ENCODE measurements at places on chromosomes 6 and 20. TPM values are rescaled to one million over a fixed set of nuclear protein-coding genes. Genes with fewer than 3 reads are reported as not detected.

DNA sequence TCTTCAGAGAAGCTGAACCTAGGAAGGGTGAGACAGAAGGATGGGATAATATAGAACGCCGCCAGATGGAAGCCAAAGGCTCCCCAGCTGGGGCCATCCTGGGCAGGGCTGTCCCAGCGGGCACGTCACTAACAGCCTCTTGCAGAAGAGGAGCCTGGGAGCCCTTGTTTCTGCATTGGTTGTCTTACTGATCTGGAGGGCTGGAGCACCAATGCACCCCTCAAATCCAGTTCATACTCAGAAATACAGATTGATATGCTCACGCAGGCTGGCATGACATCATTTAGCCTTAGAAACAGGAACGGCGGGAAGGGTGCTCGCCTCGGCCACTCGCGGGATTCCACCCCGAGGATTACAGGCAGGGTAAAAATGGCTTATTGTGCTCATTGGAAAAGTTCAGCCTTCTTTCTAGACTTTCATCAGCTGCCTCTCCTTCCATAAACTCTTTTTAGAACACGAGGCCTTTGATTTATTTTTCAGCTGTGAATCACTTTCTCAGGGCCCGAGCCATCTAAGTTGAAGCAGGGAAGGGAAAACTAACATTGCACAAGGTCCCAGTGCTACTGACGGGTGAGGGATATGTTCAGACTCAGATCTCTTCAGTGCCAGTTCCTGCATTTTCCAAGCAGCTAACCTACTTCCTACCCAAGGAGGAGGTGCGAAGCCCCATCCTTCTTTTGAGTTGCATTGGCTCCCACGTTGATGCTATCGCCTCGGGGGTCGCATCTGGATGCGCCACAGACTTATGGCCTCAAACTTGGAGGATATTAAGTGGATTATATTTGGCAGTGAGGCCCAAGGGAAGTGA lies 82.3 kb downstream of the GMPR start:
- DNase-seq: no peak

DNA sequence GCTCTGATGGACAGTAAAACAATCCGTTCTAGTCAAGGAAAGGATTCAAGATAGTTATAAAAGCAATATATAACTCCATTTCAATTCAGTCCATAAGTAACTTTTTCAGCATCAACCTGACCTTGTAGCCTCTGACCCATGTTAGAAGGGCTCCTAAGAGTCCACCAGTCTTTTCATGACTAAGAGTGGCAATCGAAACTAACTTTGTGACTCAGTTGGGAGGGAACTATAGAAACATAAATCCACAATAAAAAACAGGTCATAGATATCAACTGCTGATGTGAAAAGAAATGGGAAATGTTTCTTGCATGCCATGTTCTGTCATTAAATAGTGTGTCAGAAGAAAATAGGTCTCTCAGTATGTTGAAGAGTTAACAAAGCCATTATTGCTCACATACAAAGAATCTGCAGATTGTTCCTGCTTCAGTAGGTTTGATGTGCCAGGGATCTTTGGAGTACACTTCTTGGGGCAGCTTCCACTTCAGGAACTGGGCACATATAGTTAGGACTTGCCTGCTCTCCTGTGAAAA lies 16.2 kb upstream of the RBL1 start:
- no peak for DNase-seq

GRCh38 chr6:47440719-47441118 lies 36.9 kb upstream of the CD2AP start:
- DNase-seq: no peak

DNA sequence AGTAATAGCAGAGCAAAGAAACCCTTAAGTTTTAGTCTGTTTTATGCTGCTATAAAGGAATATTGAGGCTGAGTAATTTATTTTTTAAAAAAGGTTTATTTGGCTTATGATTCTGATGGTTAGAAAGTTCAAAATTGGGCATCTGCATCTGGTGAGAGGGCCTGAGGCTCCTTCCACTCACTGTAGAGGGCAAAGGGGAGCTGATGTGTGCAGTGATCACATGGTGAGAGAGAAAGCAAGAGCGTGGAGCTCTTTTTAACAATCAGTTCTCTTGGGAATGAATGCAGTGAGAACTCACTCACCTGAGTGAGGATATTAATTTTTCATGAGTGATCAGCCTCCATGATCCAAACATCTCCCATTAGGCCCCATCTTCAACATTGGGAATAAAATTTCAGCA lies 36.4 kb upstream of the SAMD3 start:
- no peak for DNase-seq

DNA sequence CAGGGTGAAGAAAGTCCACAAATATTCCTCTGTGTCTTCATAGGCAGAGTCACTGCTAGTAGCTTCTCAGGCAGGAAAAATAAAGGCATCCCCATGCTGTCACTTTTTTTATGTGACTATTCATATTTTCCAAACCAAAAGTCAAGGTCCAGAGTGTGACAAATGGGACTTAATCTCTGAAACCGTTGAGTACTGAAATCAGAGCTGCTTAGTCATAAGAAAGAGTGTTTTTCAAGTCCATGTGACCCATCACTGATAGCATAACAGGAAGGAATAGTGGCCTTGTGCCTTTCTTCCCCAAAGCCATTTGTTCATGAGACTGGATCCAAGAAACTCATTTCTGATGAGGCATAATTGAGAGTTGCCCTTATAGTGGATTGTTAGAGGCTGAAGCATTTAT lies 210.3 kb upstream of the TSHZ2 start:
- DNase-seq: no peak

- DNase-seq: no peak
These were observed 86.3 kb upstream of the ESR1 start for GRCh38 chr6:151721146-151721545.

DNA sequence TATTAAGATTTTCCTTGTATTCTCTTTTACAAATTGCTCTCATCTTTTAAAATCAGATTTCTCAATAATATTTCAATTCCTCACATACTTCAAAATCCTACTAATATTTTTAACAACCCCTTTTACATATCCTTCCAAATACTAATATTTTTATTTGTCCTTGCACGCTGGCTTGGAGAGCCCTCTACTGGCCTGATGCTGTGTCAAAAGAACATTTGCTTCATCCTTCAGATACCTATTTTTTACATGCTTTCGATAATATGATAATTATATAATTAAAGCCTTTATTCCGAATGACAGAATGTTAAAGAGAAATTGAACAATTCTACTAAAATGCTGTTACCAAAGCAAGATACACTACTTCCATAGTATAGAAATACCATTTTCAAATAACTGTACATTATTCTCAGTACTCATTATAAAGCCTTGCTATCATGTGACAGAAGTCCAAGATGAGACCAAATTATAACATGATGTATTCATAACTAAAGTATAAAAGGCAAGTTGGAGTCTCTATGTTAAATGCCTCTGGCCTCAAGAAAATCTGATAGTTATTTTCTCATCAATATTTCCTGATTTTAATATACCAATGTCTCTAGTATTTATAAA lies 39.0 kb upstream of the PLN start:
- DNase-seq: no peak

DNA sequence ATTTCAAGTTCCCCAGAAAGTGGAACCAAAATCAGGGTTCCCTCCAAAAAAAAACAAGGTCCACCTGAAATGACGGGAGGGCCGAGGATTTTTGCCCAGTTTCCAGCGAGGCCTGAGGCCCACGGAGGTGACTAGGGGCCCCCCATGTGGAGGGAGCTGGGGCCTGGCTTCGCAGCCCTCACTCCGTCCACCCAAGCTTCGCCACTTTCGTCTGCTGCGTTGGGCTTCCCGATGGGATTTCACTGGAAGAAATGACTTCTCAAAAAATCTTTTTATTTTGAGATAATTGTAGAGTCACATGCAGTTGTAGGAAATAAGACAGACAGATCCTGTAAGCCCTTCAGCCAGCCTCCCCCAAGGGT lies 208.3 kb downstream of the TAF4 start:
- DNase-seq: no peak

DNA sequence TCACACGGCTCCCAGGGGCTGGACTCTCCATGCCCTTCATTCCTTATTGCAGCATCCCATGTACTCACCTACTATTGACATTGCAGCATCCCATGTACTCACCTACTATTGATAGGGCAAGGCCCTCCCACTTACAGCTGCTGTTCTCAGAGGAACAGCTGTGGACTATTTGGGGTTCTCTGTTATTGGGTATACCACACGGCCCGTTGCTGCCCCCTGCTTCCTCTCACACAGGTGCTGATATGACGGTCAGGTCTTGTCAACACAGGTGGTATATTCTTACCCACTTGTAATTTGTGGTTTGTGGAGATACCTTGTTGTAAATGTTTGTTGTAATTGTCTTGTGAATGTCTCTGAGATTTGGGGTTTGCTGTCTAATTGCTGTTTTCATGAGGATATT lies 18.8 kb downstream of the ALDH5A1 start:
- no peak for DNase-seq

DNA sequence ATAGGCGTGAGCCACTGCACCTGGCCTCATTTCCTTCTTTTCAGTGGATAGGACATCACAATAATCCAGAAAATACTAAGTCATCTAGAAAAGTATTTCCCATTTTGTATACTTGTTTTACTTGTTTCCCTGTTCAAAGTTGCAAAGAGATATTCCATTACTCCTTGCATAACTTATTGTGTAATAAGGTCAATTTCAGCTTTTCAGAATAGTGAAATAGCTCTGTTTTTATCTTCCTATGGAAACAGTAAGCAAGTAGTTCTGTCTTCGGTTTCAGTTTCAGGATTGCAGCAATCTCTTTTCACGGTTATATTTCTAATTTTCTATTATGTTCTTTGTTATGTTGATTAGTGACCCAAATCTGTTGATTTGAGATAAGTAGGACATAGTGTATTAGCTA lies 6.0 kb downstream of the STX11 start:
- DNase-seq: no peak

DNA sequence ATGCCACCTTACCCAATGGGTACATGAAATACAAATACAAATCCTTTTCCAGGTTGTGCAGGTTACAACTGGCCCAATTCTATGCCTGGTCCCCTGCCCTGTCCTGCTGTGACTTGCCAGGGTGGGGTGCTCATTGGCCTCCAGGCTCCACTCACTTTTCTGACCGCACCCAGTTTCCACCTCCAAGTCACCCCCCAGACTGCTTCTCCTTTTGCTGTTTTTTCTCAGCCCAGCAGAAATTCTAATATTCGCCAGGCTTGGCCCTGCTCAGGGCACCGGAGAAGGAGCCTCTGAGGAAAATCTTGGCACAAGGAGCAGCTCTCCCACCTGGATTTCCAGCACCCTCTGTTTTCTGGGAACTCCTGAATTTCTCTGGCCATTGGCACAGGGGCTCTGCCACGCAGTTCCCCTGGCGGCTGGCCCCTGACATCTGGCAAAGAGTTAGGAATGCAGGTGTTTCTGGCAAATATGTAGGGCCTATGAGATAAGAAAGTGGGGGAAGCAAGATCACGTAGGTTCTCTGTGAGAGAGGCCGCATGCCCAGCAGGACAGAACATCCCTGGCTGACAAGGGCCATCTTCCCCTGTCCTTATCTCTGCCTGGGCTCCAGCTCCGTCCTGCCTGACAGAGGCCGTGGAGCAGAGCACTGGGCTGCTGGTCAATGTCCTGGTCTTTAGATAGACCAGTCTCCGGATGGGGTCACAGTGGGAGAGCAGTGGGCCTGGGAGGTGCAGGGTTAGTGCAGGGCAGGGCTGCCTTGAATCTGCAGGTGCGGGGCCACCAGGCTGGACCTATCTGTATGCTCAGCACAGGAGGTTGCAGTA lies 2.9 kb upstream of the RAET1E start:
- DNase-seq: peak; percentile 70

The CLIC5 gene
- 85.1 TPM for total RNA-seq

The BMP2 gene
- 18.5 TPM for total RNA-seq

The RBPJL gene
- not detected for total RNA-seq
